ENCODE measurements at places on chromosomes 11 and 22.

DNA sequence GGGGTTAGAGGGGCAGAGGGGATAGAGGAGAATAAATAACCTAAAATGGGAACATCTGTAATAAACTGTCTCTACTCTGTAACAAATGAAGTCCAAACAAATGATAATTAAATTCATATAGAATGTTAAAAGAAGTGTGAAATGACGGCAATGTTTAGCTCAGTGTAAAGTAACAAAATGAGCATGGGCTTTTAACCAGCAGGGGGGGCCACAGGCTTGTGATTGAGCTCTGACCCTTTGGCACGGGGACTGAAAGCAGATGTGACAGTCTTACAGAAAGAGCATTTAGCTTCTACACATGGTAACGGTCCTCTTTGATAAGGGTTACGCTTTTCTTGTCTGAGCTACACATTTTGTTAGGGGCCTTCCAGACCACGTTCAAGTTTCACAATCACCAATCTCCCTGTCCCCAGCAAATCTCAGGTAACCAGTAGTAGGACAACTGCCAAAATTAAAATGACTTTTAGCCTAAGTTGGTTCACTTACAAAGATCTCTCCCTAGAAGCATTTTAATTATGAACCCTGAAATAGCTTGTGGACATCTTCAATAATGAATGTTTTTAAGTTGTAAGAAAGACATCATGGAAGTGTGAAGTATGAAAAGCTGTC lies 262.5 kb downstream of the DCDC1 start:
- DNase-seq: peak; percentile 47

DNA sequence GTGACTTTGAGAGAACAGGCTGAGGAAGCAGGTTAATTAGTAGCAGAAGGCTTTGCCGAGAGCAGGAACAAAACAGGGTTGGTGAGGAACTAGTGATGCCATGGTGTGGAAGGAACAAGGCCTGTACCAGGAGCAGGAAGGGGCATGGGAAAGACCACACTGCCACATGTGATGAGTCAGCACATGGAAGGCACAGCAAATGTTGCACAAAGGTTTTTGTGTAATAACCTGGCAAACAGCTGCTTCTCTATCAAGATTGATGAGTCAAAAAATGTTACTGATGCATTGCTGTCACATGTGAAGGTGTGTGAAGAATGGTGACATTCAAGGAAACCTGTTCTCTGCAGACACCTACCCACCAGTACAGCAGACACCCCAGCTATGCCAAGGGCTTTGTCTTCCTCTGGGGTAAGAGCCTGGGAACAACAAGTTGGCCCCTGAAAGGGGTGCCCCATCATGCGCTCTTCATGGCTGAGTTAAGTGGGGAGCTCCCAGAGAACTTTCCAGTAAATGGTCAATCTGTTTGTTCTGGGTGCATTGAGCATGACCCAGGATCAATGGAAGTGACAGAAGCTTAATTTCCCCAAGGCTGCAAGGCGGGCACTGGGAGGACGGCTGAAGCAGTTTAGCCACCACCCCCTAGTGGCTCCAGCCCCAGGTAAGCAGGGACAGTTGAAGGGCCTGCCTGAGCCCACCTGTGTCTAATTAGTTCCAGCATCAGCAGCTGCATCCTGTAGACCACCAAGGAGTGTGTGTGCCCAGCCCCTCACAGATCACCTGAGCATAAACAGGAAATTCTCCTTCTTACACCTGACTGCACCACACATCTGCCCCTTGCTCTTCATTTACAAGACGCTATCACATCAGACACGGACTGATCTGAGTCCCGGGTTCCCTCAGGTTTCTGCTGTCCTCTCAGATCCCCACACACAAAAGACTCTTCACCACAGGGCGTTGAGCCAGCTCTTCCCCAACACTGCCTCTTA lies 47.6 kb downstream of the GGTLC2 start:
- no peak for DNase-seq

GRCh38 chr11:113474362-113475159 lies 637 bp downstream of the DRD2 start:
- peak; percentile 72 for DNase-seq

- DNase-seq: no peak
Observed at GRCh38 chr11:120574876-120575275, 63.3 kb downstream of the GRIK4 start.

DNA sequence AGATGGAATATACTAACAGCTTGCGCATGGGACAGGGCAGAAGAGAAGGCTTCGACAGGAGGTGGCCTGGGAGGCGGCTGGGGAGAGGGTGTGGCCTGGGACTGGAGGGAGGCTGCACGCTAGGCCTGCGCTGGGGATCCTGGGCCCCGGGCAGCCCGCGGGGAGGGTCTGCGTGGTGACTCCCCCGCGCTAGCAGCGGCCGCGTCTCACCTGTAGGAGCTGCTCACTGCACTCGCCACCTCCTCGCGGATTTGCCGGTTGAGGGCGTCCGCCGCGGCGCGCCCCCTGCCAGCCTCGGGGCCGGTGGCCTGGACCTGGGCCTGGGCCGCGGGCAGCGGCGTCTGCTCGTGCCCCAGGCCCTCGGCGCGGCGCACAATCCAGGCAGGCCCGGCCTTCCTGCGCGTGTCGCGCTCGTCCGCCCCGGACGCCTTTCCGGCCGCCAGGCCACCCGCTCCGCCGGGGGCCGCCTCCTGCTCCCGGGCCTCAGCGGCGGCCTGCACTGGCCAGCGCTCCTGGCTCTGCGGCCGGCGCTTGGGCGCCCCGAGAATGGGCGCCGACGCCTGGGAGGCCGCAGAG lies 1.5 kb downstream of the MAP6 start:
- peak; percentile 56 for DNase-seq

- no peak for DNase-seq
Observed at GRCh38 chr11:70630816-70631623, 232.7 kb downstream of the CTTN start.

DNA sequence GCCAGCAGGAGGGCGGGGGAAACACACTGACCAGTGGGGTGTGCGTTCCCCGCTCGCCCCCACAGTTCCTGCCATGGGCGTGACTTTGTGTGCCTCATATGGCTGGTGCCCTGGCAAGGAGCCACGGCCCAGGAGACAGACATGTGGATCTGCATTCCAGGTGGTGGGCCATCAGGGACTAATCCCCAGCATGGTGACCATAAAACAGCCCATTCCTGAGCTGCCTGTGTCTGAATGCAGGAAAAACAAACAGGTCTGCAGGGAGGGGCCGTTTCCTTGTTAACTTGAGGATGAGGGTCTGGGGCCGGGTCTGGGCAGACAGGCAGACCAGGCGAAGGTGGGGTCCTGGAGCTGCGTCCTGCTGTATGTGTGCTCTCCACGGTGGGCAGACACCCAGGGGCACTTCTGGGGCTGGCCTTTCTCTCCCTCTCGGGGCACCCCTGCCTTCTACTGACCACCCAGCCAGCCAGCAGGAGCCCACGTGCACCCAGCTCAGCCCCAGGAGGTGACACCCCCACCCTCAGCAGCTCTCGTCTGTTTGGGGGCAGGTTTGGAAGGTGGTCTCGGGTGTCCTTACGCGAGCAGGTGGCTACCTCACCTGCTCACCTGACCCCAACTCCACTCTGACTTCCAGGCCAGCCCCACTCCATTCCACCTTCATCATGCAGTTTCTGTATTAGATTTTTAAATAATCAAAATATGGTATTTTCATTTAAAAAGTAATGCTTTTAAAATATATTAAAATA lies 120.3 kb downstream of the KCNQ1OT1 start:
- peak; percentile 36 for DNase-seq

DNA sequence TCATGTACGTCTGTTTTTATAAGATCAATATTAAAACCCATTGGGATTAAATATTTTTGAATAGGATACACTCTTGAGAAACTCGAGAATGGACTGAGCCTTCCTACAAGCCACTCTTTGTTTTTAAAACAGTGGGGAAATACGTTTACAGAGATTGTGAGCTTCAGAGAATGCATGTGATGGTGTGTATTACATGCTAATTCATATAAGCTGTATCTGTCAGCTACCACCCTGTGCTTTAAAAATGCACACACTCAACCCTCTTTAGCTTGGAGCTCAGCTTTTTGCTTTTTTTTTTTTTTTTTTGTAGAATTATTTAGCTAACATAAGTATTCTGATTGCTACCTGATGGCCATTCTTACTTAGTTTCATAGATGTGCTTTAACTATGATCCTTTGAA lies 46.3 kb upstream of the ASPHD2 start:
- DNase-seq: no peak

DNA sequence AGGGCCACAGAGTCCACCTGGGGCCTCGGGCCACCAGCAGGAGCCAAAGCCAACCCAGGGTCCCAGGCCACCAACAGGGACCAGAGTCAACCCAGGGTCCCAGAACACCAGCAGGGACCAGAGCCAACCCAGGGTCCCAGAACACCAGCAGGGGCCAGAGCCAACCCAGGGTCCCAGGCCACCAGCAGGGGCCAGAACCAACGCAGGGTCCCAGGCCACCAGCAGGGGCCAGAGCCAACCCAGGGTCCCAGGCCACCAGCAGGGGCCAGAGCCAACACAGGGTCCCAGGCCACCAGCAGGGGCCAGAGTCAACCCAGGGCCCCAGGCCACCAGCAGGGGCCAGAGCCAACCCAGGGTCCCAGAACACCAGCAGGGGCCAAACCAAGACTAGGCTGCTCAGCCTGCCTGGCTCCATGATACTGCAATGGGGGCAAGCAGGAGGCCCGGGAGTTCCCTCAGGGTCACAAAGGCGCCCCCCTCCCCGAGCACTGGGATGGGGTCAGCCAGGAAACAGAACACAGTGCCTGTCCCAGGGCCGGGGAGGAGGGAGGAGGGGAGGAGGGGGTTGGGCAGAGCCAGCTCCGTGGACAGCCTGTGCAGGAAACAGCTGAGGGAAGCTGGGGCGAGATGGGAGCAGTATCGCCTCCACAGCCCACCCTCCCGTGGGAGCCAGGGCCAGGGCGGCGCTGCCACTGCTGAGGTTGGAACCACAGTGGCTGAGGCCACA lies 62.0 kb upstream of the PRR5 start:
- DNase-seq: peak; percentile 45

GRCh38 chr11:117510646-117511045 lies 183.0 kb downstream of the CEP164 start:
- no peak for DNase-seq

DNA sequence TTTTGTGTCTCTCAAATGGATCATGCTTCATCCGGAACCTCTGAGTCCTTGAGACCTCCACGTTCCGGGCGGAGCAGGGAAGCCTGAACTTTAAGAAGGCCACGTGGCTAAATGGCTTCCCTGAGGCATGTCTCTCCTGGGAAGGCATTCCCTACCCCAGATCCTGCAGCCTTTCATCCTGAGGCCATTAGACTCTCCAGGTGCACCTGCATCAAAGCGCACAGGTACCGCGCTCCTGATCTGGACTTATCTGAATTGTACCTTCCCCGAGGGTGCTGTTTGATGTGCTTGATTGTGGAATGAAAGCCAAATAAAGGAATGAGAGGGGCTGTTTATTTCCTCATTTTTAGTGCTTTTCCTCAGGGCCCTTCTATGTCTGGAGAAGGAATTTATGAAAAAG lies 22.5 kb downstream of the C22orf31 start:
- no peak for DNase-seq

GRCh38 chr22:43289976-43290721 lies 53.0 kb downstream of the SCUBE1 start:
- DNase-seq: peak; percentile 70

- DNase-seq: no peak
Observed at GRCh38 chr11:107102692-107103477, 84.6 kb upstream of the GUCY1A2 start.

GRCh38 chr11:31050061-31050765 lies 319.3 kb downstream of the DCDC1 start:
- DNase-seq: no peak

DNA sequence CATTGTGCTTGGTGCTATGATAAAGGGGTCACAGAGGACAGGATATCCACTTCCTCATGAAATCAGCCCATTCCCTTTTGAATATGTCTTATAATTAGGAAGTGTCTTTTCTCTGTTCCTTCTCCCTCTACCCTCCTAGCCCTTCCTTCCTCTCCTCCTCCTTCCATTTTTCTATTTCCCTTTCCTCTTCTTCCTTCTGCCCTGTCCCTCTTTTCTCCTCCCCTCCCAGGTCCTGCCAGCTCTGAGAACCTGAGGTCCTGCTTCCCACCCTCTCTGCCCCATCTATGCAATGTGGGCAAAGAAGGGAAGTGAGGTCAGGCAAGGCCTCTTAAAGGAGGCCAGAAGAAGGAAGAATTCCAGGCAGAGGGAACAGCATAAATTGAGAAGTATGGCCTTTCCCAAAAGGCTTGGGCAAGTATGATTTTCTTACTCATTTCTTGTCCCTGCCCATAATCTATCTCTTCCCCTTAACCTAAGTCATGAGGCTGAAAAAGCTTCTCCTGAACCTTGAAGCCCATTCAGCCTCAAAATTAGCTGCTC lies 7.7 kb upstream of the UBASH3B start:
- DNase-seq: no peak

DNA sequence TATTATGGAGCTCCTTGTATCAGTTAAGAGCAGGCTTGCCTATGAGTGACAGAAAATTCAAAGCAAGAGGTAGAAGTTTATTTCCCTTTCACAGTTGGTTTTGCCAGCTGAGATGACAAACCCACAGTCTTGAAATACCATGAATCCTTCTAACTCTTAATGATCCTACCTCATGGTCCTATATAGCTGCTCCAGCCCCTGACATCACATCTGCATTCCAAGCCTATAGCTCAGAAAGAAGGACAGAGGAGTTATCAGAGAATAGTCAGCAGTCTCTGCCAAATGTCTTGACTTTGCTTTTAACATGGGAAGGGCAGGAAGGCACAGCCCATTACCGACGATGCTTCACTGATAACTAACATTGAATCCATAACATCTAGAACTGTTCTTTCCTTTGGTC lies 76.2 kb downstream of the APIP start:
- DNase-seq: no peak

DNA sequence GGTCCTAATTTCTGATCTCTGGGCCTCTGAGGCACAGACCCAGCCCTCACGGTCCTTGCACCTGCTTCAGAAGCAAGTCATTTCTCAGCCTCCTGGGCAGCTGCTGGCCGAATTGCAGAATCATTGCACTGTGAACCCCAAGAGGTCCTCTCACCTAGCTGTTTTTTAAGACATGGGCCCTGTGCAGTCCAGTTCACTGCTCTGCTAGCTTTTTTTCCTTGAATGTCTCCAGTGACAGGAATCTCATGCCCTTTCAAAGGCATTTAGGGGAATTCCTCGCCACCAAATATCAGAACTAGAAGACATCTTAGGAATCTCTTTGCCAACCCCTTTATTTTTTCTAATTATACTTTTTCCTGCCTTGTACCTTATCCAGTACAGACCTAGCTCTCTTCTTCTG lies 35.6 kb upstream of the TP53I11 start:
- no peak for DNase-seq

- no peak for DNase-seq
Observed at GRCh38 chr11:110571081-110571720, 141.0 kb downstream of the ARHGAP20 start.

GRCh38 chr11:61147791-61148620 lies 13.2 kb downstream of the VPS37C start:
- DNase-seq: peak; percentile 22
